Activated T-cell treated with anti-CD3 and anti-CD28 coated beads, Interleukin-2, amount 50 U/mL, for 24 hours (primary cell): ENCODE measurements at places on chromosomes 16 and 17.

DNA sequence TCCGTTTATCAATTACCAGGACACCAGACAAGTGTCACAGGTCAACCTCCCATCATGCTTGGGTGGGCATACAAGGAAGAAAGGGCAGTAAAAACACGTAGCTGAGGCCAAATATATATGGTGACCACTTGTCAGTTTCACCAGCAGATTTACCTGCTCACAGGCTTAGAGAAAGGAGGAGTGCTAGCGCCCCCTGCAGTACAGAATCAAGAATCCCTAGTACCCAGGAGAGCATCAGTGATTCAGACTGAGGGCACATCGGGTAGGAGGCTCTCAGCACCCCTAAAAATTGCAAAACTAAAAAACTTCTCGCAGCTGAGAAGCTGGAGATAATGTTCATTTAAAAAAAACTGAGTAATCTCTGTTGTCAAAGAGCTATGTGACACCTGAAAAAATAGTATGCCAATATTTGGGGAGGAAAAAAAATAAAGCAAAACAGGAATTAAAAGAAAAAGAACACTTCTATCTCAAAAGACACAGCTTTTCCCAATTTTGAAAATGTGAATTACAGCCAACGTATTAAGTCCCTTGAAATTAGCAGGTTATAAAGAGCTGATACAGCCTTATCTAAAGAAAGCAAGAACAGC is 21.2 kb upstream of the MON1B start:
- H3K27me3 ChIP-seq = peaks cover 37% of the 10 kb centered on the region
- H3K36me3 ChIP-seq = no peaks in the 10 kb centered on the region
- no peak for DNase-seq
- H3K27ac ChIP-seq = no peak overlapping the region
- no peaks in the 10 kb centered on the region for H3K4me1 ChIP-seq

DNA sequence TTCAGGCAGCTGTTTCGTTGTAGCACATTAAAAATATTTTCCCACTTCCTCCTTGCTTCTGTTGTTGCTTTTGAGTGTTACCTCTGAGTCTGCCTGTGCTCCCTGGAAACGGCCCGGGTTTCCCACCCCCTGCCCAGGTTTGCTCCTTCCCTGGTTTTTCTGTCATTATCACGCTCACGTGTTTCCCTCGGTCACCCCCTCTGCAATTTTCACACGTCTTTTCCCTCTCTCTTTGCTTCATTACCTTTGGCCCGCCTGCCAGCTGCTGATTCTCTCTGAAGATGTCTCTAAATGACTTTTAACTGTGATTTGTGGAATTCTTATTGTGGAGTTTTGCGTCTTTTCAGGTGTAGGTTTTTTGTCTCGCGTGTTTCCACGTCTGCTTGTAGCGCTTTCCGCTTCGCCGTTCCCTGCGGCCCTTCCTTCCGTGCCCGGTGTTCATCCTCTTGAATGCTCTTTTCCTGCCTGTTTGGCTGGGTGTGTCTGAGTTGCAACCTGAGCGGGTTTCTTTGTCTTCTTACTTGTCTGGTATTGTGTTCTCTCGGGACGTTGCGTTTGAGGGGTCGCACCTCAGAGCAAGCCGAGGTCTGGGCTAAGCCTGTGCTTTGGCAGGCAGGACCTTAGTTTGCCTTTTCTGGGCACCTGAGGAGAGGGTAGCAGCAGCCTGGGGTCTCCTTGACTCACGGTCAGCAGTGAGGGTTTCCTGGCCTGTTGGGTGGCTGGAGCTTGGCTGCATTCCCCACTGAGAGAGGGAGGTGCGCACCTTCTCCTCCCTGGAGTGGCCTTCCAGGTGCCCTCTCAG is 96.3 kb upstream of the ZNF750 start:
- DNase-seq = peak; percentile 21
- no peaks in the 10 kb centered on the region for H3K27me3 ChIP-seq
- H3K36me3 ChIP-seq = peaks cover 91% of the 10 kb centered on the region
- H3K4me3 ChIP-seq = no peak overlapping the region

GRCh38 chr17:80860703-80861417 is 130.8 kb upstream of the CHMP6 start:
- H3K4me3 ChIP-seq = no peak overlapping the region
- H3K27me3 ChIP-seq = no peaks in the 10 kb centered on the region
- no peak for DNase-seq
- peaks cover 90% of the 10 kb centered on the region for H3K4me1 ChIP-seq
- H3K36me3 ChIP-seq = peaks cover 90% of the 10 kb centered on the region

- no peak overlapping the region for H3K4me3 ChIP-seq
- no peaks in the 10 kb centered on the region for H3K27me3 ChIP-seq
- peaks cover 34% of the 10 kb centered on the region for H3K4me1 ChIP-seq
These were observed 78.4 kb upstream of the MED9 start for GRCh38 chr17:17398188-17398942.

DNA sequence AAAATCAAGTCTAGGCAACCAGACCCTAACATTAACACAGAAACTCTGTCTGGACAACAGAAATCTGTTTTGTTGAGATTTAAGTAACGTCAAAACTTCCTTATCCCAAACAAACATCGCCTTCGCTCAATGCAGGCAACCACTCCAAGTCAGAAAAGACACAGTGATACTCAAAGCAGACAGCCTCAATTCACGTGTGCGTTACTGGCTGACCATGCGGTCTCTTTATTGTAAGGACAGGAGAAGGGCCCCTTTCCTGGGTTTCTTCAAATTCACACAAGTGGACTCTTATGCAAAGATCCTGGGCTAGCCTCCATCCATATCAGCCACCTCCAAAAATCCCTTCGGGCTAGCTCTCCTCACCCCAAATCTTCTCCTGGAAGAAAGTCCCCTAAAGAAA is 467.7 kb downstream of the SOX9 start:
- peaks cover 27% of the 10 kb centered on the region for H3K4me1 ChIP-seq
- DNase-seq = no peak
- H3K36me3 ChIP-seq = no peaks in the 10 kb centered on the region
- H3K27ac ChIP-seq = no peak overlapping the region

- DNase-seq = no peak
- peaks cover 35% of the 10 kb centered on the region for H3K36me3 ChIP-seq
- H3K4me1 ChIP-seq = no peaks in the 10 kb centered on the region
- H3K27ac ChIP-seq = no peak overlapping the region
- H3K4me3 ChIP-seq = no peak overlapping the region
- H3K27me3 ChIP-seq = no peaks in the 10 kb centered on the region
These were observed 188.8 kb downstream of the IRX3 start for GRCh38 chr16:54097774-54098173.

DNA sequence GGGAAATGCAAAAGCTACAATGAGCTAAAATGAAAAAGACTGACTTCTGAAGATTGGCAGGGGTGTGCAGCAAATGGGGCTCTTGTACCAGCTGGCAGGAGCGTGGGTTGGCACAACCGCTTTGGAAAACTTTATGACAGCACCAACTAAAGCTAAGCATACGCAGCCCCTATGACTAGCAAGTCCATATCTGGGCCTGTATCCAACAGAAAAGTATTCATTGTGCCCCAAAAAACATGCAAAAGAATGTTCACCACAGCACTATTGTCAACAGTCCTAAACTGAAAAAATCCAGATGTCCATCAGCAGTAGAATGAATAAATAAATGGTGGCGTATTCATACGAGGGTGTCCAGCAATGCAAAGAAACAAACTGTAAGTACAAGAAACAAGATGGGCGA is 22.6 kb upstream of the ITGA3 start:
- no peaks in the 10 kb centered on the region for H3K4me1 ChIP-seq
- DNase-seq = no peak
- H3K27ac ChIP-seq = no peak overlapping the region
- peaks cover 23% of the 10 kb centered on the region for H3K27me3 ChIP-seq
- H3K4me3 ChIP-seq = no peak overlapping the region
- no peaks in the 10 kb centered on the region for H3K36me3 ChIP-seq

DNA sequence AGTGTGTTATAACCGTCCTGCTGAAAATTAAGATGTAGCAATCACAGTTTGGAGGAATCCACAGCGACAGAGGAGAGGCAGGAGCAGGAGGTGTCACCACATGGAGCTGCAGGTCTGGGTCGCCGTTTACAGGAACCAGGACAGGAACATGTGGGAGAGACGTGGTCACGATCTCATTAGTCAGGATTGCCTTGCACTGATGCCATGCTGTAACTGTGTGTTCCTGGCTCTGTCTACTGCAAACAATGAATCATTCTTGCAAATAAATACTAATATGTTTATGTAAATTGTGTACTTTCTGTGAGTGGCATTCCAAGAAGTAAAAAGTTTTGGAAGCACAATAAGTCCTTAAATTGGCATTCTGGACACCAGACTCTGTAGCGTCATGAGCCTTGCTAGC is 271.8 kb downstream of the CPPED1 start:
- H3K27me3 ChIP-seq = no peaks in the 10 kb centered on the region
- H3K27ac ChIP-seq = peak overlapping the region; percentile 77
- DNase-seq = no peak
- H3K4me3 ChIP-seq = no peak overlapping the region

GRCh38 chr17:77076124-77076830 is 64.5 kb upstream of the SEC14L1 start:
- H3K36me3 ChIP-seq = no peaks in the 10 kb centered on the region
- H3K27ac ChIP-seq = no peak overlapping the region
- no peaks in the 10 kb centered on the region for H3K4me1 ChIP-seq
- H3K27me3 ChIP-seq = peaks cover 19% of the 10 kb centered on the region
- DNase-seq = no peak
- H3K4me3 ChIP-seq = no peak overlapping the region

DNA sequence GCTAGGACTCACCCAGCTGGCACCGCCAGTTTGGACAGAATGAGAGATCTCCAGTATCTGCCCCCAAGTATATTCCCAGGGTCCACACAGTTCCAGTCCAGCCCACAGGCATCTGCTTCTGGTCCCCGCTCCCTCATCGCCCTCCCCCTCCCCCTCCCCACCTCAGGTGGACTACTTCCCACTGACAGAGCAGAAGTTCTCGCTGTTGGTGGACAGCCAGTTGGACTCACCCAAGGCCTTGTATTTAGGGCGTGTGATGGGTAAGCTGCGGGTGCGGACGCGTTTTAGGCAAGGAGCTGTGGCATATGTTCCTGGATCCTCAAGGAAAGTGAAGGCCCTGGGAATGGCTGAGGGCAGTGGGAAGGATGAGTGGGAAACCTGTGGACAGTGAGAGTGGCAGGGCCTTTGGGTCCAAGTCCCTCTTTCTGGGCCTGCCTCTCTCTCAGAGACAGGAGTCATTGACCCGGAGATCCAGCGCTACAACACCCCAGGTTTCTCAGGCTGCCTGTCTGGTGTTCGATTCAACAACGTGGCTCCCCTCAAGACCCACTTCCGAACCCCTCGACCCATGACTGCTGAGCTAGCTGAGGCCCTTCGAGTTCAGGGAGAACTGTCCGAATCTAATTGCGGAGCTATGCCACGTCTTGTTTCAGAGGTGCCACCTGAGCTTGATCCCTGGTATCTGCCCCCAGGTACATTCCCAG is 14.9 kb downstream of the CNTNAP1 start:
- H3K27ac ChIP-seq = no peak overlapping the region
- no peak overlapping the region for H3K4me3 ChIP-seq
- DNase-seq = peak; percentile 17
- peaks cover 38% of the 10 kb centered on the region for H3K36me3 ChIP-seq
- no peaks in the 10 kb centered on the region for H3K27me3 ChIP-seq

- no peak for DNase-seq
- peaks cover 70% of the 10 kb centered on the region for H3K36me3 ChIP-seq
- peak overlapping the region; percentile 72 for H3K27ac ChIP-seq
- H3K4me1 ChIP-seq = peaks cover 15% of the 10 kb centered on the region
- no peaks in the 10 kb centered on the region for H3K27me3 ChIP-seq
These were observed 24.8 kb downstream of the TXNDC11 start for GRCh38 chr16:11717811-11718210.

GRCh38 chr17:71699907-71700306 is 420.9 kb upstream of the SOX9 start:
- no peak for DNase-seq
- H3K36me3 ChIP-seq = no peaks in the 10 kb centered on the region
- H3K27ac ChIP-seq = no peak overlapping the region
- no peak overlapping the region for H3K4me3 ChIP-seq
- H3K4me1 ChIP-seq = no peaks in the 10 kb centered on the region

GRCh38 chr17:12388226-12388625 is 277.5 kb upstream of the MYOCD start:
- no peak overlapping the region for H3K27ac ChIP-seq
- no peaks in the 10 kb centered on the region for H3K36me3 ChIP-seq
- H3K4me1 ChIP-seq = no peaks in the 10 kb centered on the region
- H3K4me3 ChIP-seq = no peak overlapping the region

DNA sequence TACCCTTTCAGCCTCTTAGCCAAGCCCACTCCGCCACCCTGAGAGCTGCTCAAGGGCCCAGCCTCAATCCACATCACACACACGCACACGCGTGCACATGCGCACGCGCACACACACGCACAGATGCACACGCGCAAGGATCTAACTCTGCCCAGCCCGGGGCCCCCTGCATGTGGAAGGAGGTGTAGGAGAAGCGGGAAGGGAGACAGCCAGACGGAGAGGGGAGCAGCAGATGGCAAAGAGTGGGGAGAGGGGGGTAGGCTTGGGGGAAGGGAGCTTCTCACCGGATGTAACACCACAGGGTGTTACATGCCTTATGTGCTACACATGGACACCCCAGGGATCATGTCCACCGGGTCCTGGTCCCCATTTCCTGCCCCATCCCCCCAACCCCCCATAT is 15.3 kb downstream of the DLG4 start:
- H3K4me1 ChIP-seq = peaks cover 27% of the 10 kb centered on the region
- peak overlapping the region; percentile 86 for H3K27ac ChIP-seq
- peaks cover 7% of the 10 kb centered on the region for H3K36me3 ChIP-seq
- H3K27me3 ChIP-seq = no peaks in the 10 kb centered on the region
- H3K4me3 ChIP-seq = peak overlapping the region; percentile 74

DNA sequence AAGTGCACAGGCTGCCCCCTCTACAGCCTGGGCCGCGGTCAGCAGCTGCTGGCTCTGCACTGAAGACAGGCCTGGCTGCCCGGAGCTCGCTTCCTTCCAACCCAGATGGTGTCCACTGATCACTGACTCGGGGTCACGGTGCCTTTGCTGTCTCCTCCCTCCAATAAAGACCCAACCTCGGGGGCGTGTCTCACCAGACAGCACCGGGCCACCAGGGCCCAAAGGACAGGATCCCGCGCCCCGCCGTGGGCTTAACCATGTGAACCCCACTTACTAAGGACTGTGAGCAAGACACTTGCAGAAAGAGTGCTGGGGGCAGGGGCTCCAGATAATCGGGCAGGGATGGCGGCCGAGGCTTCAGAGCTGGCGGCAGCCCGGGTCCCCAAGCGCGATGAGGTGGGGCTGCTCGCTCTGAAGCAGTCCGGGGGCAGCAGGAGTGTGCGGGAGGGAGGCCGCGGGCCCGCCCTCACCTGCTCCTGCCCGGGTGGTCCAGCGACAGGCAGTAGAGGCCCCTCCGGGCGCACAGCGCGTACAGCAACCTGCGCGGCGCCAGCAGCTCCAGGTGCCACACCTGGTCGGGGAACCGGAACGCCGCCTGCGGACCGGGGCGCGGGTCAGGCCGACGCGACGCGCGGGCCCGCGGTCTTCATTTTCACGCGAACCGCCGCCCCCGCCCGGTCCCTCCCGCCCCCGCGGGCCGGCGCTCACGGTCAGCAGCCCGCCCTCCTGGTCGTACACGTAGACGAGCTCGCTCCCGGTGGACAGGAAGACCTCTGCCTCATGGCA is 502 bp downstream of the FAAP100 start:
- no peak for DNase-seq
- peak overlapping the region; percentile 90 for H3K4me3 ChIP-seq
- H3K4me1 ChIP-seq = peaks cover 45% of the 10 kb centered on the region
- peak overlapping the region; percentile 93 for H3K27ac ChIP-seq
- H3K27me3 ChIP-seq = no peaks in the 10 kb centered on the region
